Nucleus accumbens (tissue), 56 donors: ENCODE measurements at places on chromosomes 13 and 19.

- no peak for DNase-seq
These were observed 96.2 kb upstream of the SERP2 start for GRCh38 chr13:44277459-44277858.

GRCh38 chr13:41847216-41847615 lies 113.7 kb downstream of the VWA8 start:
- DNase-seq = no peak

GRCh38 chr13:74444864-74445479 lies 310.8 kb upstream of the KLF12 start:
- DNase-seq = no peak

DNA sequence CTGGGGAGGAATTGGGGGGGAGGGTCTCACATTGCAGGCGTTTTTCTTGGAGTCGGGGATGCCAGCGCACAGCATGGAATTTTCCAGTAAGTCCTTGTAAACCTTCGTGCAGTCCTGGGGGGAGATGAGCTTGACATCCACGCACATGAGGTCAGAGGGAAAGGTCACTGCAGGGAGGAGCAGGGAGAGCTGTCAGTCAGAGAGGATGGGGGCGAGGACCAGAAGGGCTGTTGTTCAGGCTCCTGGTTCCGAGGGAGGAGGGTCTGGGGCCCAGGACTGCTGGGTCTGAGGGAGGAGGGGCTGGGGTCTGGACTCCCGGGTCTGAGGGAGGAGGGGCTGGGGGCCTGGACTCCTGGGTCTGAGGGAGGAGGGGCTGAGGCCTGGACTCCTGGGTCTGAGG lies 4.0 kb downstream of the KLK7 start:
- DNase-seq = no peak

GRCh38 chr13:23963947-23964346 lies 66.6 kb upstream of the C1QTNF9B start:
- no peak for DNase-seq

DNA sequence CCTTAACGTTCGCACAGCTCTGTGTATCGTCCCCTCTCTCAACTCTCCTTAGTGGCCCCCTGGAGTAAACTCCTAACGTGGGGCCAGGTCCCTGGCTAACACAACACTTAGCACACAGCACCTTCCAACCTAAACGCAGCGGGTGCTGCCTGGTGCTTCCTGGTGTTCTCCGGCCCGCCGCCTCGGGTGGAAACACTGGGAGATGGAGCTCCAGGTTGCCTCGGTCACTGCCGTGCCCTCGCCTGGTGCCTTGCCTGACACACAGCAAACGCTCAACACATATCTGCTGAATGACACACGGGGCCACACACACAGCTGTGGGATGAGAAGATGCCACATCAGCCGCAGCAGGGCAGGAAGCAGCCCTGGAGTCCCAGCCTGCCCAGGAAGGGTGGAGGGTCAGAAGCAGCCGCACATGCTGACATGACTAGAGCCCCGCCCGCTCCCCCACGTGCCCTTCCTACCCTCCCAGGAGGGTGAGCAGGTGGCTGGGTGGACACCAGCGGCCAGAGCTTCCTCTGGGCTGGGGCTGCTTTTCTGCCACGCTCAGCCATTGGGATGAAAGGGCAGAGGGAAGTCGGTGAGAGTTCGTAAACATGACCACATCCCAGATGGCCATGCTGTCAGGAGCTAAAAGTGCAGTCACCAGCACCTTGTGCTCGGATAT lies 6.6 kb downstream of the PEPD start:
- no peak for DNase-seq

GRCh38 chr19:10334588-10335351 lies 1.4 kb upstream of the RAVER1 start:
- DNase-seq = peak; percentile 66

DNA sequence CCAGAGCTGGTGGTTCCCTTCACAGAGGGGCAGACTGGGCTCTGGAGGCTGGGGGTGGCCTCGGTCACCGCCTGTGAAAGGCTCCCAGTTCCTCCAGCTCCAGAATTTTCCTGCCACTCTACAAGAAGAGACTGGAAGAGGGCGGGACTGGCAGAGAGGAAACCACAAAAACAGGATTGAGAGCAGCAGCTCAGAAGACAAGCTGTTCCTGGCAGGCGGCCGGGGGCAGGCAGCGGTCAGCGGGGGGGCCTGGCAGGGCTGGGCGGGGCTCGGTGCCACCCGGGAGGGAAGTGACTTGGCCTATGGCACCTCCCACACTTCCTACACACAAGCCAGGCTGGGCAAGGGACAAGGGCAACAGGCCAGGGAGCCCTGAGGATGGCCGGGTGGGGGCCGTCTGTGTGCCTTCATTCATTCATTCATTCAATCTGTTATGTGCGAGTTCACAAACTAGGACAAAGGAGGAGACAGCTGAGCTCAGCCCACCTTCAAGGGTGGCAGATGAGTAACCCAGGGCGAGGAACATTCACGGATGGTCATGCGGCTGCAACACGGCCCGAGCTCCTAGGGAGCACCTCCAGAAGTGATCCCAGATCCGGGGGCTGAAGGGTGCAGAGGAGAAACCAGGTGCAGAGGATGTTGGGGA lies 16.9 kb upstream of the BTBD2 start:
- DNase-seq = peak; percentile 95

GRCh38 chr13:27176470-27177410 lies 5.1 kb upstream of the USP12 start:
- no peak for DNase-seq

- DNase-seq = no peak
These were observed 591 bp downstream of the DEDD2 start for GRCh38 chr19:42216653-42217519.

DNA sequence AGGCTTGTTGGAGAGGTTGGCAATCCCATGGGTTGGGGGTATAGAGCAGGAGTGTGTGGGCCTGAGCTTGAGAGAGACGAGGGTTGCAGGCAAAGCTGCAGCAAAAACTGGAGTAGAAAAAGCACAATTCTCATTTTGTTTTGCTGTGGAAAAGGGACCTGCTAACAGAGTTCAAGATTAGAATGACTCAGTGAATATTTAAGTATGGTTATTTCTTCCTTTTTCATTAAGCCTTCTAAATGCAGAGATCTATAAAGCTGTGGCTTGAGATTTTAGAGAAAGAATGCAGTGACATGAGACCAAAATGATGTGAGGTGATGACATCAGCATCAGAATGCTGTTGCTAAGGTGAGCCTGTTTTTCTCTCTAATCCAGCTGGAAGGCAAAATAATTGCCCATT lies 10.8 kb upstream of the MBNL2 start:
- no peak for DNase-seq

GRCh38 chr13:29527916-29528315 lies 67.6 kb downstream of the SLC7A1 start:
- no peak for DNase-seq

GRCh38 chr19:21841081-21841480 lies 5.1 kb upstream of the ZNF43 start:
- no peak for DNase-seq

DNA sequence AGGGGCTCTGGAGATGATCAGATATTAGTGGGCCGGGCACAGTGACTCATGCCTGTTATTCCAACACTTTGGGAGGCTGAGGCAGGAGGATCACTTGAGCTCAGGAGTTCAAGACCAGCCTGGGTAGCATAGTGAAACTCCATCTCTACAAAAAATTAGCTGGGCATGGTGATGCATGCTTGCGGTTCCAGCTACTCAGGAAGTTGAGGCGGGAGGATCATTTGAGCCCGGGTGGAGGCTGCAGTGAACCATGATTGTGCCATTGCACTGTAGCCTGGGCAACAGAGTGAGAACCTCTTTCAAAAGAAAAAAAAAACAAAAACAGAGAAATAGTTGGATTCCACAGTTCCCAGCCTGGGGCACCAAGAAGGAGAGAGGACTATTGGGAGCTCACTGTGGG lies 17.9 kb upstream of the SHFL start:
- DNase-seq = no peak

DNA sequence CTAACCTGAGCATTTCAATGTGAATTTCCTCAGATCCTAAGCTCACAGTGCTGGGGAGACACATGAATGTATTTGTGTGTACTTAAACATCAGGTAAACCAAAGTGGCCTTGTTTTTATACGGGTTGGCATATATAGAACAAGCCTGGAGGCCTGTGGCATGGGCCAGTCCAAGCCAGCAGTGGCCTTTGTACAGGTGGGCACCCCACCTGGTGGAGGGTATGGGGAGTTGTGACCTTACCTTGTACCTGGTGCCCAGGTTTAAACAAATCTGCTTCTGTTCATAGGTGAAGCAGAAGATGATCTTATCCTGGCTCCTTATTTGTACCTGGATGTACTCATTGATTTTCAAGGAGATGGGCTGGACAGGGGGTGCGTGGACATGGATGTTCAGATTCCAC lies 71.0 kb downstream of the ERICH6B start:
- DNase-seq = no peak

- DNase-seq = no peak
These were observed 210.1 kb upstream of the SPRY2 start for GRCh38 chr13:80550971-80551441.

DNA sequence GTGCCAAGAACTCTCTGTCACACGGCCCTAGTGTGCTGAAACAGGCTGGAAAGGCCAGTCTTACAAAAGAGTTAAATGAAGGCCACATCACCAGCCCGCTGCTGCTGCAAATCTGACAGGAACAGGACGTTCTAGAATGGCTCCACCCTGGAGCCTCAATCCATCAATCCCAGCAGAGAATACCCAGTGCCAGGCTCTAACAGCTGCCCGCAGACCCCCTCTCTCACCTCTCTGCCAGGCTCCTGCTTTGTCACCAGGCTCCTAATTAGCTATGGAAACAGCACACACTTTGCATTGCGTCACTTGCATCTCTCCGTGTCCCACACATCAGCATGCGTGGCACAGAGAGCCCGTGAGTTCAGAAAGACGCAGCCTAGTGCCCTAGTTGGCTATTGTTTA lies 314.1 kb downstream of the FOXO1 start:
- no peak for DNase-seq

DNA sequence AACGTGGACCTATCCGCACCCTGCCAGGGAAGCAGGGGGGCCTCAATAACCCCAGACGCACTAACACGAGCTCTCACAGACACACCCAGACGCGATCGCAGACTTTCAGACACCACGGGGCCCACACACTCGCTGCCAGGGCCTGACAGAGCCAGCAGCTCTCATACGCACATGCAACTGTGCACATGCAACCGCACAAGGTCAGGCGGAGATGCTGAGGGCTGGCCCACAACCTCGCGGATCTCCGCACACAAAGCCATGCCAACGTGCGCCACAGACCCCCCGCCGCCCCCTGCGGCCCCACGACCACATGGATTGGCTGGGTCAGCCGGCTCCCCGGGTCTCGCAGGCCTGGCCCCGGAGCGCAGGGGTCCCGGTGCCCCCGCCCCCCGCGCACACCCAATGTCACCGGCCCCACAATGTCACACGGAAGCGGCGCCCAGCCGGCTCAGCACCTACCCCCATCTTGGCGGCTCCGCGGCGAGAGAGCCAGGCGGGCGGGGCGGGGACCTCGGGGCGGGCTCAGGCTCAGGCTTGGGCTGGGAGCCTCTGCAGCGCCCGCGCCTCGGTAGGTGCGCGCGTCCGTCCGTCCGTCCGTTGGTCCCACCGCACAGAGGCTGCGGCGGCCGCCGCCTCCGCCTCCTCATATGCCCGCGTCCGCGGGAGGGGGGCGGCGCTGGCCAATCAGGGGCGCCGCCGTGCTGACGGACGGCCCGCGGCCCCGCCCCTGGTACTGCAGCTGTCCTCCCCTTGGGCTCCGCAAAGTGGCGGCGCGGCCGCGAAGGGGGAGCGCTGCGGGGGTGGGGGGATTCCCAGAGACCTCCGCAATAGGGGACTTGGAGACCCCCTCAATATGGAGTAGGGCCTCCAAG lies at the start of gene ATP1A3:
Gene ATP1A3, minus strand, starts transcription at position 619 of the 872 bp plus-strand sequence. Its CDS starts 154 bp downstream, at position 465.
- DNase-seq = peak; percentile 60

DNA sequence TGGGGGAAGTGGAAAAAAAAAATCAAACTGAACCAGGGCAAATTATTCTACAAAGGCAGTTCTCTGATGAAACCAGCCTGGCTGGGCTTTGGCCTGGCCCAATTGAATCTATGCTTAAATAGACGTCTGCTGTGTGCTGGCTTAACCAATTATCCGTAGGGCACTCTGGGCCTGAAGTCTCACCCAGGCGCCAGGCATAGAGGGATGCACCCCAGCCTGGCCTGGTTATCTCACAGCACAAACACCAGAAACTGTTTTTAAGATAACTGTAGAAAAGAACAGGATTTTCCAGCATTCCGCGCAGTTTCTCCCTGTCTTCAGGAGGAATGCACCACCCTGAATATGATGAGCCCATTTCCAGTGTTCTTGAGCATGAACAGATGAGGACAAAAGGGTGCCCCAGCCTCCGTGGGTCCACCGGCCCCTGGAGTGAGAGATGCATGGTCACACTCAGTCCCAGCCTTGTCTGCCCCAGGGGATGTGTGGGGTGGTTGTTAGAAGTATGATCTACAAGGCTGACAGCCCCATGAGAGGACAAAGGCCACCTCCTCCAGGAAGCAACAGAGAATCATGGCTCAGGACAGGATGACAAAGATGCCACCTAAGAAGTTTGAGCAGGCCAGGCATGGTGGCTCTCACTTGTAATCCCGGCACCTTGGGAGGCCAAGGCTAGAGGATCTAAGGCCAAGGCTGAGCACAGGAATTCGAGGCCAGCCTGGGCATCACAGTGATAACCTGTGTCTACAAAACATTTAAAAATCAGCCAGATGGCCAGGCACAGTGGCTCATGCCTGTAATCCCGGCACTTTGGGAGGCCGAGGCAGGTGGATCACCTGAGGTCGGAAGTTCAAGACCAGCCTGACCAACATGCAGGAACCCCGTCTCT lies 50.2 kb downstream of the PEPD start:
- DNase-seq = no peak

- DNase-seq = no peak
These were observed 75.0 kb upstream of the SLC15A1 start for GRCh38 chr13:98827449-98827848.

GRCh38 chr13:23754506-23754905 lies 134.7 kb downstream of the MIPEP start:
- DNase-seq = no peak

DNA sequence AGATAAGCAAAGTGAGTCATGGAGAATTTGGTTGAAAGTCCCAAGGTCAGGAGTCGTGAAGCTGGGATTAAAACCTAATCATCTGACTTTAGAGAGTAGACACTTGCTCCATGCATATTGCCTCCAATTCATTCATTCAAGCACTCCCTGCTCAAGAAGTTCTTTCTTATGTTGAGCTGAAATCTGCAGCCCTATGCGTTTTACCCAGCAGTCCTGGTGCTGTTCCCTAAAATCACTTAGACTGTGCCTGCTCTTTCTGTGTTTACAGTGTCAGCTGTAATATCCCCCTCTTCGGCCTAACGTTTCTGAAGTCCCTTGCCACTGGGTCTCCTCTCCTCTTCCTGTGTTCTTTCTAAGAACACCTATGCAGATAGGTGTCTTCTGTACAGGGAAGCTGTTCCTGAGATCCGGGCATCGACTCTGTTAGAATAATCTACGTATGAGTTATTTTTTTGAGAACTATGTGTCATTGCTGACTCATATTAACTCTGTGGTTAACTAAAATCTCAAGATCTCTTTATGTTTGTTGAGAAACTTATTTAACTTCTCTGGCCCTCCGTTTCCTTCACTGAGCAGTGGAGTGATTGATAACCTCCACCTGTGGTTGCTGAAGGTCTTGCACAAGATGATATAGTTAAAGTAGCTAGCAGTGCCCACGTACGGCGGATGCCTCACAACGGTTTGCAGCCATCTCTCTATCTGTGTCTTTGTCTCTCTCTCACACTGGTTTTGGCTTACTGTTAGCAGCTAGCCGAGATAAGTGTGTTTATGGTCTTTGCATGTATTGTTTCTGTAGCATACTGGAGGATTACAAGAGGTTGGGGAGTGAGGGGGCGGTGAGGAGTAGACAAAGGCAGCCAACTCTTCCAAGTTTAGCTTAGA lies 4.7 kb downstream of the ALOX5AP start:
- no peak for DNase-seq

GRCh38 chr19:6744381-6745301 lies 5.2 kb downstream of the TRIP10 start:
- no peak for DNase-seq
